ENCODE measurements at places on chromosomes 13 and 19.
A peak's percentile ranks its signal among the peaks of the same experiment; 100 is the strongest.

GRCh38 chr19:17415121-17415520 lies 4.7 kb upstream of the MVB12A start:
- no peak for DNase-seq
- peaks cover 1% of the 10 kb centered on the region for H3K36me3 ChIP-seq
- H3K4me1 ChIP-seq = peaks cover 25% of the 10 kb centered on the region
- no peaks in the 10 kb centered on the region for H3K27me3 ChIP-seq

GRCh38 chr13:113526466-113527220 lies 36.1 kb upstream of the DCUN1D2 start:
- no peak overlapping the region for H3K4me3 ChIP-seq
- DNase-seq = no peak
- no peaks in the 10 kb centered on the region for H3K4me1 ChIP-seq
- no peak overlapping the region for H3K27ac ChIP-seq

GRCh38 chr13:20160306-20161274 lies at the start of gene GJA3:
Gene GJA3, minus strand, starts transcription at chr13:20161052. Its CDS starts 17,764 bp downstream, at chr13:20143288.
- peak; percentile 74 for DNase-seq
- H3K27me3 ChIP-seq = peaks cover 48% of the 10 kb centered on the region
- H3K4me3 ChIP-seq = peak within 1 kb of the TSS; percentile 92
- peaks cover 1% of the 10 kb centered on the region for H3K36me3 ChIP-seq
- H3K4me1 ChIP-seq = peaks cover 15% of the 10 kb centered on the region
- H3K27ac ChIP-seq = peak within 1 kb of the TSS; percentile 70

DNA sequence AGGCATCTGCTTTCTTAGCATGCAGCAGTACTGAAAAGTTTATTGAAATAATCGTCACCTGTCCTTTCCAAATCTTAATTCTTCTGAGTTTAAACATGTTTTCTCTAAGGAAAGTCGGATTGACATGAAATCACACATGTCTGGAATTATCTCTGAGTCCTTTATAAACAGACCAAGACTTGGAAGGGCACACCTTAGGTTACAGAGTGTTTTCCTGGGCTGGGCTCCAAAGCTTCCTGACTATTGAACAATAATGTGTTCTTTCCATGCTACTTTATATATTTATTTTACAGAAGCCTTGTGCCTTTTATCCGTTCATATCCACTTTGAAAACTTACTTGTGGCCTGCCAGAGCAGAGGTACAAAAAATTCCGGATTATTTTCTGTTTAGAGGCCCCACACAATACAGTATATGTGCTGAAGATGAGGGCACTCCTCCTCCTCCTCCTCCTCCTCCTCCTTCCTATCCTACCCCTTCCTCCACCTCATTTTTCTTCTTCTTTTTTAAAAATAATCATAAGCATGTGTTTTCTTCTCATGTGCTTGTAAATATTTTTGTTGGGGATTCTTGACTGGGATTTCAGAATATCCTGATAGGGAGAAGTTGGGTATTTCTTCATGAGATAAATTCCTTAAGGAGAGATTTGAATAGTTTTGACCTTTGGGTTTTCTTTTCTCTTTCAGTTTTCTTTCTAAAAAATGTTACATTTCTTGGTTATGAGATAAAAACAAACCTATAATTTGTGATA lies 52.3 kb downstream of the LRCH1 start:
- H3K36me3 ChIP-seq = no peaks in the 10 kb centered on the region
- no peak for DNase-seq
- peak overlapping the region; percentile 45 for H3K27ac ChIP-seq
- no peak overlapping the region for H3K4me3 ChIP-seq
- H3K4me1 ChIP-seq = peaks cover 67% of the 10 kb centered on the region
- H3K27me3 ChIP-seq = no peaks in the 10 kb centered on the region

DNA sequence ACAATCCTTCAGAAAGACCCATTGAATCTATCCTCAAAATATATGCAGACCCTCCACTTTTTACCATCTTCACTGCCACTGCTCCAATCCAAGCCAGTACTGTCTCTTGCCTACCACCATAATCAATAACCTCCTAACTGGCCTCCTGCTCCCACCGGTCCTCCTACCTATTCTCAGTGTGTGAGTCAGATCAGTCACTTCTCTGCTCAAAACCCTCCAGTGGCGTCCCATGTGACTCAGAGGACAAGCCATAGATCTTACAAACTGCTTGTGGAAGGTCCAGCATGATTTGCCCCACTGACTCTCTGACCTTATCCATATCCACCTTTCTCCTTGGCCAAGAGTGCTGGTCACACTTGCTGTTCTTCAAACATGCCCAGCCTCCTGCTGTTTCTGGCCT lies 23.4 kb upstream of the MBNL2 start:
- H3K27me3 ChIP-seq = peaks cover 20% of the 10 kb centered on the region
- no peak overlapping the region for H3K27ac ChIP-seq

DNA sequence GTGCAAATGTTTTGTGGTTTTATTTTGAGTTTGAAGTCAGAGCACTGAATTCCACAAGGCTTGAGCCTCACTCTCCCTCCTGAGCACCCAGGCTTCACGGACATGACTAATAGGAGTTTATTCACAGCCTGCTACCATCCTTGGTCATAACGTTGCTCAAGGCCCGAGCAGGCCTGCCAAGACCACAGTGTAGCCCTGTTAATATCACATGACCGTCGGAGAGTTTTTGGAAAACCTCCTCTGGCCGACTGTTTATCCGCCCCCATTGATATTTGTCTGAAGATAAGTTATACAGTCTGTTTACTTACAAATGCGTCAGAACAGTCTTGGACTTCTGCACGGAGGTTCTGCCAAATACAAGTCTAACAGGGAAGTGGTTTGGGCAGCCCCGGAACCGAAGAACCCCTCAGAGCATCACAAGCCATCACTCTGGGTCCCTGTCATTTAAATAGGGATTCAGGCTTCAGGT lies 89.9 kb downstream of the COL4A2 start:
- H3K36me3 ChIP-seq = no peaks in the 10 kb centered on the region
- peaks cover 81% of the 10 kb centered on the region for H3K27me3 ChIP-seq
- H3K4me3 ChIP-seq = no peak overlapping the region
- H3K4me1 ChIP-seq = no peaks in the 10 kb centered on the region
- no peak overlapping the region for H3K27ac ChIP-seq

- H3K27me3 ChIP-seq = no peaks in the 10 kb centered on the region
- peaks cover 5% of the 10 kb centered on the region for H3K36me3 ChIP-seq
- no peaks in the 10 kb centered on the region for H3K4me1 ChIP-seq
- DNase-seq = no peak
Observed at GRCh38 chr13:75694722-75695121, 58.6 kb downstream of the LMO7 start.

- H3K4me1 ChIP-seq = no peaks in the 10 kb centered on the region
- no peak overlapping the region for H3K27ac ChIP-seq
- H3K4me3 ChIP-seq = no peak overlapping the region
Observed at GRCh38 chr13:91162180-91162579, 185.3 kb upstream of the MIR17HG start.

- H3K36me3 ChIP-seq = no peaks in the 10 kb centered on the region
- no peak overlapping the region for H3K27ac ChIP-seq
- H3K4me3 ChIP-seq = no peak overlapping the region
Observed at GRCh38 chr13:94109715-94110374, 369.6 kb downstream of the DCT start.

- no peaks in the 10 kb centered on the region for H3K27me3 ChIP-seq
- no peak overlapping the region for H3K27ac ChIP-seq
- no peak for DNase-seq
- H3K36me3 ChIP-seq = peaks cover 1% of the 10 kb centered on the region
- H3K4me1 ChIP-seq = peaks cover 7% of the 10 kb centered on the region
Observed at GRCh38 chr19:29628661-29629385, 22.7 kb downstream of the POP4 start.

DNA sequence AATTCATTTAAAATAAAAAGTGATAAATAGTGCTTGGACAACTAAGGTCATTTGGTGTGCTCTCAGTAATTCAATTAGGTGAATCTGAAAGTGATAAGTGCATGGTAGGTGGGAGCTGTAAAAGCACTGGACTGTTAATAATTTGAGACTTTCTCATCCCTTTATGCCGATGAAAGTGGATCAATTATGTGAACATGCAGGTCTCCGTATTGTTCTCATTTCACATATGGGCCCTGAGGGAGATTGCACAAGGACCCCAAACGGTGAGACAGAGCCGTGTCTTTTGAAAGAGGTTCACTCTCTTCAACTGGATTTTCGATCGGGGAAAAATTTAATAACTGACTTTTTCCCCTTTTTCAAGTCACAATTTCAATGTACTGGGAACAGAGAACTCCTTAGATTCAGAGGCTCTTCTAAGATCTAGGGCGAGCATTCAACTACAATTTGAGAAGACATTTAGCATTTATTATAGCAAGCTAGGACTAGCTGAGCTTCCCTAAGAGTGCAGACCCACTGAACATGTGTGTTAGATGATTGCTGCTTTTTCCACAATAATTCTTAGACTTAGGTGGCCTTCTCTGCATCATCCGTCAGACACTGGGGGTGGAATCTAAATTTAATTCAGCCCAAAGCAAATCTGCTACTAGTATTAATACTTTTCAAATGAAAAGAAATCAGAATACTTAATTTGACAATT lies 347.6 kb downstream of the OXGR1 start:
- DNase-seq = no peak
- no peaks in the 10 kb centered on the region for H3K27me3 ChIP-seq
- peaks cover 2% of the 10 kb centered on the region for H3K36me3 ChIP-seq

- peaks cover 41% of the 10 kb centered on the region for H3K4me1 ChIP-seq
- peaks cover 5% of the 10 kb centered on the region for H3K36me3 ChIP-seq
- H3K27ac ChIP-seq = peak overlapping the region; percentile 87
- no peaks in the 10 kb centered on the region for H3K27me3 ChIP-seq
- H3K4me3 ChIP-seq = peak overlapping the region; percentile 94
- DNase-seq = peak; percentile 35
Observed at GRCh38 chr19:12800923-12801465, 606 bp downstream of the PRDX2 start.

GRCh38 chr19:56837492-56838023 lies 3.0 kb downstream of the PEG3 start:
- peaks cover 6% of the 10 kb centered on the region for H3K4me1 ChIP-seq
- H3K27me3 ChIP-seq = no peaks in the 10 kb centered on the region
- H3K36me3 ChIP-seq = peaks cover 35% of the 10 kb centered on the region
- H3K27ac ChIP-seq = no peak overlapping the region

DNA sequence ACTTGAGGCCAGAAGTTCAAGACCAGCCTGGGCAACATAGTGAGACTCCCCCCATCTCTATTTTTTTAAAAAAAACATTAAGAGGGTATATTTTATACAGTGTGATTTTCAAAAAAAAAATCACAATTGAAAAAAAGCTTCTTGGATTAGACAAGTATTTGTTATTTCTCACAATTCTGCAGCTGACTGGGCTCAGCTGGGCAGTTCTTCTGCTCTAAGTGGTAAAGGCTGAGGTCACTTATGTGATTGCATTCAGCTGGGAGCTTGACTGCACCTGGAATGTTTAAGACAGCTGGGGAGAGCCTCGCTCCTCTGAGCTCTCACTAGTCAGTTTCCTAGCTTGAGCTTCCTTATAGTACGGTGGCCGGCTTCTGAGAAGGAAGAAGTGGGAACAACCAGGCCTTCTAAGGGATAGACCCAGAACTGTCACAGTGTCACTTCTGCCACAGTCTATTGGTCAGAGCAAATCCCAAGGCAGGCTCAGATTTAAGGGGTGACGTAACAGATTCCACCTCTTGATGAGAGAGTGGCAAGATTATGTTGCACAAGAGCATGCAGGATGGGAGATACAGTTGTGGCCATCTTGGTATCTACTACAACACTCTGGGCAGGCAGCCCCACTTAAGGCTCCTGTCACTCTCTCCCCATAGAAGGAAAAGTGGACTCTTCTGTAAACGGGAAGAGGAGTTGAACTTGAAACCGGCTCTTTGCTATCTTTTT lies 19.7 kb upstream of the IRGC start:
- peaks cover 17% of the 10 kb centered on the region for H3K4me1 ChIP-seq
- peaks cover 35% of the 10 kb centered on the region for H3K27me3 ChIP-seq
- DNase-seq = no peak
- H3K4me3 ChIP-seq = no peak overlapping the region
- peaks cover 3% of the 10 kb centered on the region for H3K36me3 ChIP-seq

GRCh38 chr13:77409412-77409811 lies 82.5 kb upstream of the MYCBP2 start:
- no peaks in the 10 kb centered on the region for H3K27me3 ChIP-seq
- no peaks in the 10 kb centered on the region for H3K36me3 ChIP-seq
- no peak overlapping the region for H3K4me3 ChIP-seq
- DNase-seq = no peak

GRCh38 chr13:95660981-95661581 lies 15.9 kb upstream of the DNAJC3 start:
- DNase-seq = peak; percentile 9
- H3K4me1 ChIP-seq = no peaks in the 10 kb centered on the region
- H3K4me3 ChIP-seq = no peak overlapping the region

DNA sequence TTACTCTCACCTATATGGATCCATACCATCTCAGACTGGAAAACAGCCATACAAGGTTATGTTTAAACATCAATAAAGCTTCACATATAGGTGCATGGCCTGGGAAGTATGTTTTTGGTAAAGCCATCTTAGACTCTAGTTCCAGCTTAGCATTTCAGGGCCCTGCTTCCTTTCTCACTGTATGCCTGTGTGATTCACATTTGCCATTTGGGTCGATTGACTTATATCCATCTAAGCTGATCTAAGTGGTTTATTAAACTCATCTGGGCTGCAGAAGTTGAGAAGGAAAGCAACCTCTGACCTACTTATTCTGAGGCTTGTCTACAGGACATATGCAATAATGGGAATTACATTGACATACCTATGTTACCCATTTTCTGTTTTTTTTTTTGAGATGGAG lies 33.5 kb downstream of the ZNF506 start:
- H3K4me3 ChIP-seq = no peak overlapping the region
- H3K27me3 ChIP-seq = no peaks in the 10 kb centered on the region
- H3K27ac ChIP-seq = no peak overlapping the region

DNA sequence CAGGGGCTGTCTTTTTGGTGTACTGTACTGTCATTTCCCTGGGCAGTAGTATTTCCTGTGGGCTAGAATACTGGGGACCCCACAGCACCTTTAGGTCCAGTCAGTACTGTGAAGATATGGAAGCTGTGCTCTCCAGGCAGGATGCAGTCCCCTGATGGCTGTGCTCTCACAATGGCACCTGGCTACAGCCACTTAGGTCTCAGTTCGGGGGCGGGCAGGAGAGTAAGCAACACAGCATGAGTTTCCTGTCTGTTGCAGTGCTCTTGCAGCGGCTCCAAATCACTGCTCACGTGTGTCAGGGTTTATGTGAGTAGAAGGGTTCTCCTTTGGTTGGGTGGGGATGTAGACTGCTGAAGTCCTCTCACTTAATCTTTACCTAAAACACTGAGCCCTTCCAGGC lies 810.4 kb downstream of the DACH1 start:
- no peak overlapping the region for H3K4me3 ChIP-seq
- H3K4me1 ChIP-seq = no peaks in the 10 kb centered on the region
- no peaks in the 10 kb centered on the region for H3K36me3 ChIP-seq
- H3K27me3 ChIP-seq = no peaks in the 10 kb centered on the region
- DNase-seq = no peak
- H3K27ac ChIP-seq = no peak overlapping the region

DNA sequence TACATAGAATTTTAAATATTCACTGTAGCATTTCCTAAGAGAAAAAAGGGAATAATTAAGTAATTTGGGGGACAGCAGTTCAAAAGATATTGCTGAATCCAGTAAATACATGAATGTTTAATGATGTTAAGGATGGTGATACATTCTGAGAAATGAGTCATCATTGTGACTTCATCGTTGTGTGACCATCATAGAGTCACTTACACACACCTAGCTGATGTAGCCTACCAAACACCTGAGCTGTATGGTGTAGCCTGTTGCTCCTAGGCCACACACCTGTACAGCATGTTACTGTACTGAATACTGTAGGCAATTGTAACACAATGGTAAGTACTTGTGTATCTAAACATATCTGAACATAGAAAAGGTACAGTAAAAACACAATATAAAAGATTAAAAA lies 34.8 kb downstream of the ATP7B start:
- no peaks in the 10 kb centered on the region for H3K27me3 ChIP-seq
- DNase-seq = no peak
- no peak overlapping the region for H3K27ac ChIP-seq
- H3K36me3 ChIP-seq = no peaks in the 10 kb centered on the region
- peaks cover 6% of the 10 kb centered on the region for H3K4me1 ChIP-seq

Data from activated T-cell treated with anti-CD3 and anti-CD28 coated beads, Interleukin-2, amount 50 U/mL, for 72 hours (primary cell).